Heart right ventricle (tissue), 16 donors: ENCODE measurements at places on chromosomes 4 and X. TPM values are rescaled to one million over a fixed set of nuclear protein-coding genes. Genes with fewer than 3 reads are reported as not detected.

DNA sequence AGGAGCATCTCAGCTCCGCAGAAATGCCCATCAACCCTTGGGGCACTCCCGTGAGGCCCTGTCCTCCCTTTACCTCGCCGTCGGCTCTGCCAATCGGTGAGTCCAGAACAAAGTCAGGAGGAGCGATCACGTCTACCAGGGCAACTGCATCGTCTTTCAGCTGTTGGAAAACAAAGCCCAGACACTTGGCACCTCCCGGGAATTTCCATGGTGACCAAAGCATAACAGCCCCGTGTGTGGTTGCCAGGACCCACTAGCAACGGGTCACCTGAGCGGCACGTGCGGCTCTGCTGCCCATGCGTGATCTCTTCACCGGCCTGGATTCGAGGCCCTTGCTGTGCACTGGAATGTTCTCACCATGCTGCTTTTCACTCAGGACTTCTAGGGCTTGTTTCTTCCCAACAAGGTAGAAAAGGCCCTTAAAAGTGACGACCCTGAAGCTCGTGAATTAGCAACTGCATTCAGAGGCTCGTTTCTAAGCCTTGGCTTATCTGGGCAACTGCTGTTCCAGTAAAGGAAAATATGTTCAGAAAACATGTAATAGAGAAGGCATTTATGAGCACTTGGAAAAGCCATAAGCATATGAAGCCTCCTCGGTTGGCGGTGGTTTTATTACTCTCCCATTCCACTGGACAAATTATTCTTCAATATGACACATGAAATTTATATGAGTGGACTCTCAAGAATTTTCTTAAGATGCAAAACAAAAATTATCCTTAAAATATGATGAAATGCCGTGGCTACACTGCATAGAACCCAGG, 69.5 kb downstream of the ACOX3 start:
- peak; percentile 72 for DNase-seq

DNA sequence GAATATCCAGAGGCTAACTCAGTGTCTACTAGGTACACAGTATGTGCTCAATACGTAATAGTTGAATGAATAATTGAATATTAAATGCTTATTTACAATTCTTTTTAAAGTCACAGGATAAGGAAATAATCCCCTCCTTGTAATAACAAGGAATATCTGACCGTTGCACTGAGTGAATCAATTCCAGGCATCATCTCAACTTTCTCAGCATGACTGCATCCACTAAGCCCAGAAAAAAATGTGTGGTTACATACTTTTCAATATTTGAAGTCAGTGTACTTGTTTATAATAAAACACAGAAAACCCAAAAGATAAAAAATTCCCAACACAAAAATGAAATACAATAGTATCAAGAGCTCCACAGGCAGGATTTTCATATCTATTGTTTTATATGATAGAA, 105.4 kb downstream of the TMEM144 start:
- DNase-seq: no peak

GRCh38 chr4:47837094-47837907, 566 bp downstream of the CORIN start:
- peak; percentile 53 for DNase-seq

DNA sequence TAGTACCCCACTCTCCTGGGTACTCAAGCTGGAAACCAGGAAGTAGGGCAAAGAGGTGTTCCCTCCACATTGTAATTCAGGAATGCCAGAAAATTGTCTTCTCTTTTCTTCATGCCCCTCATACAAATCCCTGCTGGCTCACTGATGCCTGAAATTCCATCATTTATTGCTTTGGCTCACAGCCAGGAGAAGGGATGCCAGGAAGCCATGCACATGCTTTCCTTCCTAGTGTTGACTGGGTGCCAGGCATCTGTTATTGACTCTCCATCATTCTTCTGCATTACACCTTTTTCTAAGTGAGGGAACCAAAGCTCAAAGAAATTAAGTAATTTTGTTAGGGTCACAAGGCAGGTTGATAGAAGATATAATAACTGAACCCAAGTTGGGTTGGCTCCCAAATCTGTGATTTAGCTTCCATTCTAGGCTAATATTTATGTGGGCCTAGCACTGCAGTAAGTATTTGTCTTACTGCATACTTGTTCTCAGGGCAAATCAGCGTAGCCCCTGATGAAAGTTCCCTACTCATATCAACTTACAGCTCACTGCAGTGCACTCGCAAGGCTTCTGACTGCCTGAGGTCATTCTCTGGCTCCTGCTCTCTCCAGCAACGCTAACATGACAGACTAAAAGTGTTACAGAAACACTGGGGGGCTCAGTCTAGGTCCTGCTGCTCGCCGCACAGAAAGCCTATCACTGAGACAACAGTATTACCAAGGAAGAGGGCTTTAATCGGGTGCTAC, 89.0 kb downstream of the TRAPPC11 start:
- no peak for DNase-seq

GRCh38 chrX:150940844-150941495, 42.2 kb upstream of the HMGB3 start:
- DNase-seq: no peak

- DNase-seq: peak; percentile 8
Observed at GRCh38 chr4:156594624-156595023, 377.0 kb downstream of the PDGFC start.

Gene MAD2L1
- 0.65 TPM for polyA plus RNA-seq
